ENCODE measurements at places on chromosomes 2 and 18.

DNA sequence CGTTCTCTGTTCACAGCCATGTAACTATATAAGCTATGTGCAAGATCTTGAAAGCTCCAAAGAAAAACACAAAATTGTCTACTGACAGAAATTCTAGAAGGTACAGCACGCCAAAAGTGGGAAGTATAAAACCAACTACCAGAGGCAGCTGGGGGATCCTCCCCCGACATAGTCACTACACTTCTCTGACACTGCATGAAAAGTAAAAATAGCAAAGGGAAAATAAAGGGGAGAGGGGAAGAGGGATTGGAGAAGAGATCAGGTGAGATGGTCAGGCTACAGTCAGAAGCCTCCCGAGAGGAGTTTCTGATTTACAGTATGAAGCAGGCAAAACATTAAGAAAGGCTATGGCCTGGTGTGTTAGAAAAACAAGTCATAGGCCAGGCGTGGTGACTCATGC lies 39.8 kb upstream of the PCBP1 start:
- DNase-seq, result no peak

DNA sequence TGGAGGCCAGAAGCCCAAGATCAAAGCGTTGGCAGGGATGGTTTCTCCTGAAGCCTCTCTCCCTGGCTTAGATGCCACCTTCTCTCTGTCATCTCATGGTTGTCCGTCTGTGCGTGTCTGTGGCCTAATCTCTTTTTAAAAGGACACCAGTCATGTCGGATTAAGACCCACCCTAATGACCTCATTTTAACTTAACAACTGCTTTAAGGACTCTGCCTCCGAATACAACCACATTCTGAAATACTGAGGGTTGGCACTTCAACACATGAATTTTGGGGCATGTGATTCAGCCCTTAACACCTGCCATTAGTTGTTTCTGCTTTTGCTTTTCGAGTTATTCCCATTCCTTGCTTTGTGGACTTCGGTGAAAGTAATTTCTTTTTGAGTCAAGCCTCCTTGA lies 97.8 kb upstream of the SMIM21 start:
- DNase-seq, result no peak

GRCh38 chr2:143398781-143399180 lies 269.6 kb downstream of the ARHGAP15 start:
- no peak for DNase-seq

GRCh38 chr2:151043484-151043883 lies 218.2 kb downstream of the RBM43 start:
- peak; percentile 79 for DNase-seq

GRCh38 chr2:124755386-124755785 lies 730.3 kb downstream of the CNTNAP5 start:
- DNase-seq, result no peak

- no peak for DNase-seq
These were observed 36.1 kb downstream of the PPP4R1 start for GRCh38 chr18:9578306-9578705.

DNA sequence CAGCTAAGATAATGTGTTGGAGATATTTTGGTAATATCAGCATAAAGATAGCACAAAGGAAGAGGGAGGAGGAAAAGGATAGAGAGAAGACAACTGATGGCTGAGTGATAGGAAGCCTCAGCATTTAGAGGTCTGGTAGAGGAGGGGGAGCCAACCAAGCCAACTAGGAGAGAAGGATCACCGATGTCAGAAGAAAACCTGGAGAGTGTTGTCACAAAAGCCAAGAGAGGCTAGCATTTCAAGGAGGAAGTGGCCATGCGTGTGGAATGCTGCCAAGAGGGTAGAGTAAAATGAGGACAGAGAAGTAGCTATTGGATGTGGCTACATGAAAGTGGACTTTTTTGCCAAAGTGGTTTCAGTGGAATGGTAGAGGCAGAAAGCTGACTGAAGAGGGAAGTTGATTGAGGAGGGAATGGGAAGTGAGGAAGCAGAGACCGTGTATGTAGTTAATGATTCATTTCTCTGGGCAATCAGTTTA lies 34.3 kb downstream of the LCLAT1 start:
- DNase-seq, result peak; percentile 34

DNA sequence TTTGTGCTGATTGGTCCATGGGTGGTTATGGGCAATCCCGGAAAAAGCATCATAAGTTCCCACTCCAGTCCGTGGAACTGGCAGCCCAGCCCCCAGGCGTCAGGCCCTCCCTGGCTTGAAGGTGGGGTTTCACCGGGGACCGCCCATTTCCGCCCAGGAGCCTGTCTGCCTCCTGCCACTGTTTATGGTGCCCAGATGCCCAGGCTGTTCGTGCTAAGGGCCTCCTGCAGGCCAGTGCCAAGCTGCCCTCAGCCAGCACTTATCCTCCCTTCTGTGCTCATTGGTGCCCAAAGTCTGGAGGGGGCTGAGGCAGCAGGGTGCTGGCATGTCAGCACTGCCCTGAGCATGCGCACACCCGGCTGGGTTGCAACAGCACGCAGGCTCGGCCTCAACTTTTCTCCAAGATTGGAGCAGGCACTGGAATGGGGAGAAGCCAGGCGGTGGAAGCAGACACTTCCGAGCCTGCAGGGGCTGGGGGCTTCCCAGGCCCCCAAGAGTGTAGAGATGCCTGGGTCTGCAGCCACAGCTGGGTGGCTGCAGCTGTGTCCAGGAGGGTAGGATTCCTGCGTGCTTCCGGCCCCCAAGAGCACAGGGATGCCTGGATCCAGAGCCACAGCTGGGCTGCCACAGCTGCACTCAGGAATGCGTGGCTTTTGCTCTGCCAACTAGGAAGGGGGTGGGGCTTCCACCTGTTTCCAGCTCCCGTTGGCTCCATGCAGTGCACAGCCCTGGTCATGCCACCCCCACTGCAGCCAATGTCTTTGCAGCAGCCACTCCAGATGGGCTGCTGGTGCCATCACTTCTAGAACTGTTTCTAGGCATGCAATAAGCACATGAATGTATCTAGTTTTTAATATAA lies 74.0 kb downstream of the AGPS start:
- no peak for DNase-seq

GRCh38 chr2:64595397-64596176 lies 58.1 kb downstream of the SERTAD2 start:
- DNase-seq, result peak; percentile 46

DNA sequence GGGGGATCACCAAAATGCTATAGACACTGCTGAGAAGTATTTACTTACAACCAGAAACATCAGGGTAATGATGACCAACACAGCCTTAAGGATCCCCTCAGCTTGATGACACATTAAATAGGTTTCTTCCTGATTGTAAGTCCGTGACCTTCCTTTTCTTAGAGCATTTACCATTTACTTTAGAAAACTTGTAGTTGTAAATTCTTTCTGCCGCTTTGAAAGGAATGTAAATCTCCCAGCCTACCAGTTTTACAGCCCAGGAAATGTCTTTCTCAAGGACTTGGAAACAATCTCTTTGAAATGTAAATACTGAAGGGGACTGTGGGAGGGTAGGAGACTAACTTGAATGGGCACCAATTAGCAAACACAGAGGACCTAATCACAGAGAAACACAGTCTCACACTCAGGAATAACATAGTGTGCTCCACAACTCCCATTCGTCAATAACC lies 278.6 kb downstream of the DSC3 start:
- DNase-seq, result no peak

- DNase-seq, result no peak
These were observed 144.2 kb downstream of the RNF144A start for GRCh38 chr2:7061450-7061789.

DNA sequence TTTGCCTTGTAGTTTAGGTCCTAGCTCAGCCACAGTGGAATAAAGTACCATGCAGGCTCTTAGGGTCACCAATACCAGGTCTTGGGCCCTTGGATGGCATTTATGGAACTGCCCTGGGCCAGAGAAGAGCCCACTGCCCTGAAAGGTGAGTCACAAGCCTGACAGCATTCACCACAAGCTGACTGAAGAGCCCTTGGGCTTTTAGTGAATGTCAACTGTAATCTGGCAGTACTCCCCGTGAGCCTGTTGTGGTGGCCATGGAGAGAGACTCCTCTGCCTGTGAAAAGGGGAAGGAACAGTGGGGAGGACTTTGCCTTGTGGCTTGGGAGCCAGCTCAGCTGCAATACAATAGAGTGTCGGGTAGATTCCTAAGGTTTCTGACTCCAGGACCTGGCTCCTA lies 1389.7 kb downstream of the DSC3 start:
- DNase-seq, result peak; percentile 10

GRCh38 chr18:48835119-48835518 lies 115.6 kb downstream of the SMAD7 start:
- DNase-seq, result no peak

GRCh38 chr18:76392349-76392748 lies 102.7 kb downstream of the ZNF516 start:
- DNase-seq, result no peak

GRCh38 chr18:65527879-65528633 lies 222.8 kb upstream of the CDH7 start:
- peak; percentile 7 for DNase-seq

- no peak for DNase-seq
These were observed 153.7 kb downstream of the CAMKMT start for GRCh38 chr2:44515416-44515815.

- DNase-seq, result no peak
These were observed 430 bp upstream of the CHMP1B start for GRCh38 chr18:11850821-11851145.

DNA sequence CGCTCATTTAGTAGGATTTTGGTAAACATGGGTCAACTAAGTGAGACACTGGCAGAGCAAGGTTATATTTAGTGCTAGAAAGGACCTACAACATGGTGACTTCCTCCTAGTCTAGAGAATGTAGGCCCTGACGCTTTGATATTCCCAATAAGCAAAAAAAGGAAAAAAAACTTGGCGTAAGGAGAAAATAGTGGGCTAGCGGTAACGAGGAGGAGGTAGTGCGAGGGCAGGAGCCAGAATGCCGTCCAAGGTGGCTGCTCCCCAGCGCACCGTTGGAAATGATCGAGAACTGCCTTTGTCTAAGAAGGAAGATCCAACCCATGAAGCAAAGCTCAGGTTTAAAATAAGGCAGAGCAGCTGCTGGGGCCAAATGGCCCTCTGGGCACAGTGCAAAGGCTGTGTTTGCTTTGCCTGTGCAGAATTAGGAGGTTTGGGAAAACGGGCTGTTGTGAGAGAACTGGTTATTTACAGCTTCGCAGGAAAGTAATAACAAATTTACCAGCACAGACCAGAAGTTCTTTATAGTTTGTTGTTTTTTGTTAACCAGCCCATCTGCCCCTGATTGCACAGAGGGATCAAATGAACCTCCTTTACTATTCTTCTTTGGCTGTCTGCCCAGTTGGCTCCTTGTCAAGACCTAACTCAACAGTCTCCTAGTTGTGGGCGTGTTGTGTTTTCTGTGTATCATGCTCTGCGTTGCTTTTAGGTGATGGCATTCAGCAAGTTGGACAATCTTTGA lies 86.6 kb downstream of the ITGB1BP1 start:
- peak; percentile 89 for DNase-seq

GRCh38 chr2:58101500-58101899 lies 54.9 kb downstream of the VRK2 start:
- no peak for DNase-seq

- no peak for DNase-seq
These were observed 36.2 kb downstream of the KIAA2012 start for GRCh38 chr2:202109139-202109736.

- DNase-seq, result no peak
These were observed 10.1 kb downstream of the ADAM17 start for GRCh38 chr2:9545502-9545901.

GRCh38 chr18:45828917-45829811 lies 3.7 kb downstream of the SIGLEC15 start:
- peak; percentile 30 for DNase-seq

DNA sequence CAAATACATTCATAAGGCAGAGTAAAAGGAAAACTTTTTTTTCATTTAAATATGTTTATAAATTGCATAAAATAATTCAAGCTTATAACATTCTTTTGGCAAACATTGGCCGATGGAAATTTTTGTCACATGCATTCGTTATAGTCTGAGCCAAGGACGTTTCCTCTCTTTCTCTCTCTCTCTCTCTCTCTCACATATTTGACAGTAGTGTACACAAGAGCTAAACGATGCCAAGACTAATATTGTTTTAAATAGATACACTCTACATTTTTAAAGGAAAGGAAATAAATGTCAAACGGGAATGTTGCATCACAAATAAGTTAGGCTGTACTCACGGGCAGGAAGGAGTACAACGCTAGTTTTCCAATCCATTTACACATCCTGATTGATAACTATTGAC lies 251.1 kb upstream of the SMIM21 start:
- peak; percentile 7 for DNase-seq

- DNase-seq, result peak; percentile 73
These were observed 108.8 kb downstream of the SLC4A3 start for GRCh38 chr2:219736209-219736608.

DNA sequence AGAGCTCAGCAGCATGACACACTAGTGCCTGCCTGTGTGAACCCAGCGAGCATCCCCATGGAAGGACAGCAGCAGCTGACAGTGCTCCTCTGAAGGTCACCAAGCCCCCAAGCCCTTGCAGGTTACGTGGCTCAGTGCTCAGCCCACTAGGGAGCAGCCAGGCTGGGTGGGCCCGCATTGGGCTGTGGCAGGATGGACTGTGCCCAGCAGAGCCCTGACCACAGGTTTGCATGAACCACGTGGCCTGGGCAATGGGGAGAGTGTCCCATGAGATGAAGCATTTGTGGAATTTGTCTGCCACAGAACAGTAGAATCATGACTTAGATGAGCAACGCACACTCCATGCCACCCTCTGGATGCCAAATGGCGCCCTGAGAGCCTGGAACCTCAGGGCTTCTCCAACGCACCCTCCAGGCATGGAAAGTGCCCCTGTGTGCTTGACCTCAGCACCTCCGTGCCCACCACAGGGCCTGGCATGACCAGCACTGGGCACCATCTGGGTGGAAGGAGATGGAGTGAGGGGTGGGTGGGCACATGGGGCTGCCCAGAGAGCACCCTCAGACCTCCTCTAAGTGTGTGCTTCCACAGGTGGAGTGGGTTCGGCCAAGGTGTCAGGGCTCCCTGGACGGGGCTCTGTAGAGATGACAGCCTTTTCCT lies 216.1 kb upstream of the RAB6C start:
- DNase-seq, result no peak

DNA sequence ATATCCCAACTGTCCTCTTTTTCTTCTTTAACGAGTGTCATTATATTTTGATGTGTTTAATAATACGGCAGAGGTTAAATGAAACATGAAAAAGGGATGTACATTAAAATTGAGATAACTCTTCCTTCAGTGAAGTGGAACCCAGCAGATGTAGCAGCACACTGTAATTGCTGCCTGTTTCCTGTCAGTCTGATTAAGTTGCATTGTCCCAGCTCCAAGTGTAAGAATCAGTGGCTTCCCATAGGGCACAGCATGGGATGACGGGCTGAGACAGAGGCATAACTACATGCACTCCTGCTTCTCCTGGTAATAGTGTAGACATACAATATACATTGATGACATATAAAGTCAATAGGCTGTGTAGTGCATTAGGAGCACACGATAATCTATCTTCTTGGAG lies 175.8 kb upstream of the TCF4 start:
- peak; percentile 31 for DNase-seq

DNA sequence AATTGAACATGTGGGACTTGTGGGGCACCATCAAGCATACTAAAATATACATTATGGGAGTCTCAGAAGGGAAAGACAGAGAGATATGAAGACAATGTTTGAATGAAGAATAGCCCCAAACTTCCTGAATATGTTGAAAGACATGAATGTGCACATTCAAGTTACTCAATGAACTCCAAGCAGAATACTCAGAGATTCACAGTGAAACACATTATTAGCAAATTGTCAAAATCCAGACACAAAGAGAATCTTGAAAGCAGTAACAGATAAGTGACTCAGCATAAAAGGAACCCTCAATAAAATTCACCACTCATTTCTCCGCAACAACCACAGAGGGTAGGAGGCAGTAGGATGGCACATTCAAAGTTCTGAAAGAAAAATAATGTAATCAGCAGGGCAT lies 8.8 kb downstream of the C2orf92 start:
- no peak for DNase-seq
